Tongue (tissue), 3 donors: ENCODE measurements at places on chromosomes 6 and 20.

- no peak for DNase-seq
Measured at GRCh38 chr6:135546680-135547418, 49.3 kb upstream of the AHI1 start.

DNA sequence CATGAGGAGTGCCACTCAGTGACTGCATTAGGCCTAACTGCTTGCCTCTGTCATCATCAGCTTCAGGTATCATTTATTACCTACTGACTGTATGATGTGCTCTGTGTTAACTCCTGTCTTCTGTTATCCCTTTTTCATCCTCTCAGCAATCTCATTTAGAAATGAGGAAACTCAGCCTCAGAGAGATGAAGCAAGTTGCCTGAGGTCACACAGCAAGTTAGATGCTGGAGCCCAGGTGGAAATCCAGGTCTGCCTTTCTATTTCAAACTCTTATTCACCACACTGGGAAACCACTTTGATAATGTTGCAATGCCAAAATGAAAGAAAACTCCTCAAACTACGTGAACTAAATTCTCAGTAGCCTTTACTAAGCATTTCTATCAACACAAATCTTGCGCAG, 1.3 kb downstream of the FERMT1 start:
- no peak for DNase-seq

- DNase-seq = no peak
Measured at GRCh38 chr6:111987295-111987694, 66.6 kb upstream of the CCN6 start.

DNA sequence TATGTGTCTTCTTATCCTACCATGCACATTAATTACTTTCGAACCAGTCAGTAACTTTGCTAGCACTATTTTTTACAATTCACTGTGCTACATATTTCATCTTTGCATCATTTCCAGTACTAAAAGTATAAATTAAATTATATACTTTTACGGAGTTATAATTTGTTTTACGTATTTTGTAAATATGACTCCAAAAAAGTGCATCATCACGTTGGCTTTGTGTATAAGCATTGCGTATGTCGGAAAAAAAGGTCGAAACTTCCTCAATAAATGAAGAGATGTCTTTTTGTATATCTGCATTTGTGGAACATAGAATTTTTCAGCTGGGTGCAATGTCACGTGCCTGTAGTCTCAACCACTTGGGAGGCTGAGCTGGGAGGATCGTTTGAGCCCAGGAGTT, 52.0 kb downstream of the USP49 start:
- no peak for DNase-seq

GRCh38 chr6:2857580-2858337, 16.1 kb upstream of the SERPINB1 start:
- DNase-seq = peak; percentile 76

- no peak for DNase-seq
Measured at GRCh38 chr20:8994045-8994444, 74.8 kb upstream of the PLCB4 start.
